ENCODE measurements at places on chromosomes 6 and 20.

GRCh38 chr6:83062225-83062624 is 3.4 kb downstream of the UBE3D start:
- no peak for DNase-seq

DNA sequence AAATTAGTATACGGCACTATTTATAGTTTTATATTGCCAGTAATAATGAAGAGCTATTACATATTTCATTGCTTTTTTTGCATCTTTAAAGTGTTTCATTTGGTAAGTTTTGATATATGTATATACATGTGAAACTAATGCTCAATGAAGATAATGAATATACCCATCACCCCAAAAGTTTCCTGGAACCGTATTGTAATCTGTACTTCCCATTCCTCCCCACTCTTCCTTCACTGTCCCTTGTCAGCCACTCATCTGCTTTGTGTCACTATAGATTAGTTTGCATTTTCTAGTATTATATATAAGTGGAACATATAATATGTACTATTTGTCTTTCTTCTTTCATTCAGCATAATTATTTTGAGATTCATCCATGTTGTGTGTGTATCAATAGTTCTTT is 10.3 kb upstream of the TBC1D32 start:
- DNase-seq: no peak

DNA sequence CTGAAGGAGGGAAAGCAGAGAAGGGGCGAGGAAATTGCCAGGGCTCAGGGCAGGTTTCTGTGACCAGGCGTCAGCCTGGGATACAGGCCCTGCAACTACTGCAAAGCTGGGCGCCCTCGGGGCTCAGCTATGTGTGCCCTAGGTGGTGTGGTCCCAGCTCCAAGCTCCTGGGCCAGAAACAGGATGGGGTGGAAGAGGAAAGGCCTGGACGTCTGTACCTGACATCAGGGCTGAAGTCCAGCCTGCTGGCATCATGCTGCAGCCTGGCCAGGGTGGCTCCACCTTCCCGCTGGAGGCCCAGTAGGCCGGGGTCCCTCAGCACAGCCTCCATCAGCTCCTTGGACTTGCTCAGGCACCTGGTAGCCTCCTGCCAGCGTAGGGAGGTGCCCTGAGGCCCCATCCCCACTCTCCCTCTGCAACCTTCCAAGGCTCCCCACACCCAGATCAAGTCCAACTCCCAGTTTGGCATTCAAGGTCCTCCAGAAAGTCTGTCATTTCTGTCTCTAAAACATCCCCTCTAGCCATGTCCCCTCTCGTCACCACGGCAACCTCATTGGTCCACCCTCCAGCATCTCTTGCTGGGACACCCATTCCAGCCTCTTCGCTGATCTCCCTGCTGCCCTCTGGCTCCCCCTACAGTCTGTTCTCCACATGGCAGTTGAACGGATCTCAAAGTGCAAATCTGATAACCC is 38.2 kb downstream of the KIAA1755 start:
- peak; percentile 31 for DNase-seq

GRCh38 chr6:108714101-108714765 is 134.0 kb upstream of the ARMC2 start:
- no peak for DNase-seq

GRCh38 chr20:39534846-39535245 is 572.7 kb downstream of the DHX35 start:
- DNase-seq: no peak

- DNase-seq: no peak
These were observed 2.5 kb upstream of the CASS4 start for GRCh38 chr20:56409521-56409920.

- no peak for DNase-seq
These were observed at the start of gene SH3BGRL2 for GRCh38 chr6:79630883-79631692. Gene SH3BGRL2 (plus strand): TSS chr6:79631329. CDS start chr6:79631462, 133 bp downstream.

- DNase-seq: no peak
These were observed 32.6 kb downstream of the TFAP2B start for GRCh38 chr6:50851049-50851845.

DNA sequence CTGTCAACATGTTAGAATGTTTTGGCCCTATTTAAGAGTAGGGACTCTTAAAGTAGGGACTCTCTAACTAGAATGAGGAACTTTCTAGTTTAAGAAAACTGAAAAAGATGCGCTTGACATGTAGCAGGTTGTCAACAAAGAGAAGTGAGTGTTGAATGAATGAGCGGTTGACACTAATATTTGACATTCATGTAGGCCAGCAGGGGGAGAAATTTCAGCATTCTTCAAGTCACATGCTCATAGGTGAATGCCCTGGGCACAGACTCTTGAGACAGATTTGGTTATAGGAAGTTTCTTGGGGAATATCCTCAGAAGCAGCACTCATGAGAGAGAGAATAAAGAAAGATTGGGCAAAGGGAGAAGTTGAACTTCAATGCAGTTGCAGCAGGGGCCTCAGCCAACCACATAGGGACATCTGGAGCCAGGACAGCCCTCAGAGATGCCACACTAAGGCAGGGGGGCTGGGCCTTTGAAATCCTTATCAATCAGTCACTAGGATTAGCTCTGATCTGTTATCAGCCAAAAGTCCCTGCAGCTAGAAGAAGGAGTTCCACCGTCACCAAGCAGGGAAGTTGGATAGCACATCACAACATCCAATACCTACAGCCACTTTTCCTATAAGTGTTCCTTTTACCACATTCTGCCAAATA is 145.1 kb upstream of the FKBP1C start:
- no peak for DNase-seq

GRCh38 chr6:116073765-116074440 is 13.2 kb upstream of the FRK start:
- DNase-seq: no peak

GRCh38 chr6:11166948-11167347 is 55.4 kb upstream of the ERVFRD-1 start:
- DNase-seq: no peak

DNA sequence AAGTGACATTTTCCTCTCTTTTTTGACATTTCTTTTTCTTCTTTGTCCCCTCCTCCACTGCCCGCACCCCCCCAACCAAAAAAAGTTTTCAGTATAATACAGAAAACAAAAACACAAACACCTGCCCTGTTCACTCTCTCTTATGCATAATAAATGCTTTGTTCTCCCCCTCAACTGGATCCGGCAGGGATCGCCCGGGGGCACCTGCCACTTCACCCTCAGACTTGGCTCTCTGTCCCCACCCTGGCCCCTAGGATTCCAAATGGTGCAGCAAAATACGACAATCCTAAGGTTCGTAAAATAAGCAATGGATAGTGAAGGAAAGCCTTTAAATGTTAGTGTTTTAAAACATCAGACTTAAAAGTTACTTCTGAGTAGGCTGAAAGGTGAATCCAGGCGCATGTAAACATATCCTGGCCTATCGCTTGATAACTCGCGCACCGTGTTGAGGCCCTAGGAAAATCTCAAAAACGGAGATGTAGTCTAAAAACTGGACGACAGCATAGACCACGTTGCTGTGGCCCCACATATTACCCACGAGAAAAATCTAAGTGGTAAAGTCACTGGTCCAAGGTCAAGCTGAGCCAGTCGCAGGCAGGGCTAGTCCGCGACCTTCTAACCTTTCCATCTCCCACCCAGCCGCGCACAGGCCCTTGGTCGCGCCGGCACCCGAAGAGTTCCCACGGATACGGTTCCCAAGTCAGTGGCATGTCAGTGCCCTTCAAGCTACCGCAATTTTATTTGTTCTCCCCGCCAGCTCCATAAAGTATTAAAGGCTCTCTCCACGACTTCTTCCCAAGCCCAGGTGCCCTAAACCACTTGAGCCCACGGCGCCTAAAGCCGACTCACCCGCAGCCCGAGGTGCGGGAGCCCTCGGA is 130.8 kb downstream of the OGFRL1 start:
- no peak for DNase-seq

DNA sequence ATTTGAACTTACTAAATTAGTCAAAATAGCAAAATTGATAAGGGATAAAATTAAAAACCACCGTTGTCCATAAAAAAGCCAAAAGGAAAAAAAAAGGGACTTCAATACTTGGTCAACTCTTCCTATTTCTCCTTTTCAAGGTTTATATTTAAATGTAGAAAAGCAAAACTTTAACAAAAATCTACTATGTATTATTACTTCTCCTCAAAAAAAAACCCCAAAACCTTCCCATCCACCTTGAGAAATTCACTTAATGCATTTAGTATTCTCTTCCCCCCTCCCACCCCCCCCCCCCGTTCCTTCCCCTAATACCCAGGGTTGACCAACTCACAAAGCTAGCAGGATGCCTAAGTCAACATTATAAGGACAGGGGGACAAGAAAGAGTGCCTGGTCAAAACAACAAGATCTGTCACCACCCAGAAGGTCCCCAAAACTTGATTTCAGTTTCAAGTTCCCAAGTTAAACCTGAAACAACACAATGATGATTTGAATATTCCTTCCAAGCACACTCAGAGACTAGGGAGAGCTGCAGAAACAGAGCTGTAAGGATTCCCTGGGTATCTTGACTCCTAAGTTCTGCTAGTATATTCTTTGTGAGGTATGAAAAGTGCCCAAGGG is 14.6 kb downstream of the GMDS start:
- no peak for DNase-seq

DNA sequence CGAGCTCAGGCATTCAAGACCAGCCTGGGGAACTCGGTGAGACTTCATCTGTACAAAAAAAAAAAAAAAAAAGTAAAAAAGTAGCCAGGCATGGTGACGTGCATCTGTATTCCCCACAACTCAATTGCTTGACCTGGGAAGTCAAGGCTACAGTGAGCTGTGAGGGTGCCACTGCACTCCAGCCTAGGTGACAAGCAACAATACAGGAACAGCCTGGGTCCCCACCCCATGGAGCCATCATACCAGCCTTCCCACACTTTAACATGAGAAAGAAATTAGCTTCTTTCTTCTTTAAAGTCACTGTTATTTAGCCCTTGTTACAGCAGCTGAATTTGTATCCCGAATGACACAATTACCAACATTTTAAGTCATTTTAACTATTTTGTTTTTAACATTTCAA is 56.1 kb downstream of the SCML4 start:
- no peak for DNase-seq

- no peak for DNase-seq
These were observed 17.1 kb downstream of the XKR7 start for GRCh38 chr20:31984981-31985471.

DNA sequence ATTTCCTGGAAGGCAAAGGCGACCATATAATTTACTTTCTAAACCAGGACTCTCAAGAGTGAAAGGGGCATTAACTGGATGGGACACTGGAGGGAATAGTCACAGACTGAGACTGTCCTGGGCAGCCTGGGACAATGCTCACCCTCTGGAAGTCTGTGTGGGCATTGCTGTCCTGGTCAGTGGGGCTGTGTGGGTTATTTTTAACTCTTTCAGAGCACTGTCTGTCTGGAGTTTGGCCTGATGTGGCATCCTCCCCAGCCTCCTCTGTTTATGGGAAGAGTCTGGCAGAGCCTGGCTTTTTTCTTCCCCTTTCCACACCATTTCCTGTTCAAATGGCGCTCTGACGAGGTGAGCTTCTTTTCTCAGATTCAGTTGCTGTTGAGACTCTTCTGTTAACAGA is 11.7 kb downstream of the DAAM2 start:
- no peak for DNase-seq
